Naive B cell (primary cell): ENCODE measurements at places on chromosomes 11 and 22. TPM values are rescaled to one million over a fixed set of nuclear protein-coding genes. Genes with fewer than 3 reads are reported as not detected.

- no peaks in the 10 kb centered on the region for H3K27me3 ChIP-seq
- no peak for DNase-seq
- H3K27ac ChIP-seq = no peak overlapping the region
- no peak overlapping the region for H3K4me3 ChIP-seq
- peaks cover 9% of the 10 kb centered on the region for H3K4me1 ChIP-seq
- H3K36me3 ChIP-seq = no peaks in the 10 kb centered on the region
Measured at GRCh38 chr11:118536726-118537125, 5.7 kb downstream of the TMEM25 start.

Gene TEX12
- not detected for polyA plus RNA-seq

DNA sequence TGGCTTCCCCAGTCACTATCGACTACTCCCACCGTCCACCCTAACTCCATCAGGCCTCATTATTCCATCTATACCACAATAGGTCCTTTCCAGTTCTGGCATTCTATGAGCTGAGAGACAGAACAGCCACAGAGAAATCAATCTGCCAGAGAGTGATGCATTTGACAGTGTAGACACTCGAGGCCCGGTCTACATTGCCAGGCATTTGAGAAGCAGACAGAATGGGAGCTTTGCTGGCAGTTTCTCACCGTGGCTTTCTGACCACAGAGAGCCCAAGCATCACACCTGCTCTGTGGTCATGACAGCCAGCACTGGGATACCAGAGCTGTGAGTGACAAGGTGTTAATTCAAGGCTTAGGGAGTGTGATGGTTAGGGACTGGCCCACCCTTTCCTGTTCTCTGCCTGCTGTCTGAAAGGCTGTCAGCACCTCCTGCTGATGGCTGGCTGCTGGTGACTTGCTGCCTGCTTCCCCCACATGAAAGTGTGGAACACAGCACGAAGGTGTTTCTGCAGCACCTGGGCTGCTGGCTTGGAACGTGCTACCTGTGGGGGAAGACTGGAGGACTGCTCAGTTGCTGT, 137.8 kb downstream of the KIRREL3 start:
- no peak for DNase-seq
- H3K27me3 ChIP-seq = peaks cover 22% of the 10 kb centered on the region
- no peaks in the 10 kb centered on the region for H3K36me3 ChIP-seq
- H3K4me3 ChIP-seq = no peak overlapping the region
- no peak overlapping the region for H3K27ac ChIP-seq

GRCh38 chr22:41052661-41053490, 39.5 kb upstream of the EP300 start:
- H3K27ac ChIP-seq = no peak overlapping the region
- H3K27me3 ChIP-seq = no peaks in the 10 kb centered on the region
- peaks cover 4% of the 10 kb centered on the region for H3K4me1 ChIP-seq
- no peak overlapping the region for H3K4me3 ChIP-seq
- no peaks in the 10 kb centered on the region for H3K36me3 ChIP-seq

GRCh38 chr11:38402063-38402462, 1804.0 kb upstream of the RAG2 start:
- no peaks in the 10 kb centered on the region for H3K36me3 ChIP-seq
- no peak overlapping the region for H3K4me3 ChIP-seq
- H3K27me3 ChIP-seq = no peaks in the 10 kb centered on the region
- no peak overlapping the region for H3K27ac ChIP-seq
- DNase-seq = no peak
- H3K4me1 ChIP-seq = no peaks in the 10 kb centered on the region

GRCh38 chr11:27838674-27839073, 138.4 kb upstream of the BDNF start:
- no peak overlapping the region for H3K4me3 ChIP-seq
- DNase-seq = no peak
- no peaks in the 10 kb centered on the region for H3K36me3 ChIP-seq

GRCh38 chr11:35317253-35317652, 102.1 kb downstream of the SLC1A2 start:
- no peak overlapping the region for H3K4me3 ChIP-seq
- H3K4me1 ChIP-seq = peaks cover 29% of the 10 kb centered on the region
- H3K27me3 ChIP-seq = no peaks in the 10 kb centered on the region
- no peak for DNase-seq

DNA sequence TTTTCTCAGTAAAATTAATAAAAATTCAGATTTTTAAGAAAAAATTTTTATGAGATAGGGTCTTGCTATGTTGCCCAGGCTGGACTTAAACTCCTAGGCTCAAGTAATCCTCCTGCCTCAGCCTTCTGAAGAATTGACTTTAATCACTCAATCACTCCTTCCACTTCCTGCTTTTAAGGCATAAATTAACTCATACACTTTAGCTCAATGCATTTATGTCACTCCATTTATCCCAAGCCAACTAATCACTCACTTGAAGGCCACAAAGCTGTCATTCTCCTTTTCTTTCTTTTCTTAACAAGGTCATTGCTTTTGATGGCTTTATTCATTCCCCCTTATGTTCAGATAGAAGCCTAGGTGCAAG, 877 bp downstream of the ALG9 start:
- H3K27ac ChIP-seq = peak overlapping the region; percentile 93
- DNase-seq = no peak
- peak overlapping the region; percentile 92 for H3K4me3 ChIP-seq
- H3K36me3 ChIP-seq = peaks cover 22% of the 10 kb centered on the region
- no peaks in the 10 kb centered on the region for H3K27me3 ChIP-seq

Gene TLCD5
- not detected for polyA plus RNA-seq

GRCh38 chr11:106724293-106724892, 293.9 kb downstream of the GUCY1A2 start:
- H3K27me3 ChIP-seq = no peaks in the 10 kb centered on the region
- H3K27ac ChIP-seq = no peak overlapping the region
- no peaks in the 10 kb centered on the region for H3K36me3 ChIP-seq
- no peak overlapping the region for H3K4me3 ChIP-seq
- no peaks in the 10 kb centered on the region for H3K4me1 ChIP-seq
